ENCODE measurements at places on chromosomes 2 and 18.

DNA sequence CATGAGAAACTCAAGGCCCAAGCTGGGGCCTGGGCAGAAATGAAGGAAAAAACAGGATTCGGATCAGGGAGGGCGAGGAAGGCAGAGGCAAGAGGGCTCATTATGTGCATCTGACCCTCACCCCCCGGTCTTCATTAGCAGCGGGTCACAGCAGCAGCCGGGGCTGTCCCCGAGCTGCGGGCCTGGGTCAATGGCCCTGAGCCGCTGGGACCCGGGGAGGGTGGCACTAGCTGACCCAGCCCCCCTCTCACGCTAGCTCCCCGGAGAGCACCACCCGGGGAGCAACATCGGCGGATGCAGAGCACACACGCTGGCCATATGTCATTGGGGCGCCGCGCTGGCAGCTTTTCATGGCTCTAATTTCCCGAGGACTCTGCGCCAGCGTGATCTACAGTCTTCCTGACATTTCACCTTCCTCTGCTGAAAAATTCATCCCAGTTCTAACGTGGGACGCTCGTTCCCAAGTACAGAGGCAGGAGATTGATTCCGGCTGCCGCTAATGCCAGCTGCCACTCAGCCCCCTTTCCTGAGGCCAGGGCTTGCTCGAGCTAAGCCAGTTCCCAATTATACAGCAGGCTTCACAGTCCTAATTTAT, 63.7 kb downstream of the EIPR1 start:
- DNase-seq, result no peak

DNA sequence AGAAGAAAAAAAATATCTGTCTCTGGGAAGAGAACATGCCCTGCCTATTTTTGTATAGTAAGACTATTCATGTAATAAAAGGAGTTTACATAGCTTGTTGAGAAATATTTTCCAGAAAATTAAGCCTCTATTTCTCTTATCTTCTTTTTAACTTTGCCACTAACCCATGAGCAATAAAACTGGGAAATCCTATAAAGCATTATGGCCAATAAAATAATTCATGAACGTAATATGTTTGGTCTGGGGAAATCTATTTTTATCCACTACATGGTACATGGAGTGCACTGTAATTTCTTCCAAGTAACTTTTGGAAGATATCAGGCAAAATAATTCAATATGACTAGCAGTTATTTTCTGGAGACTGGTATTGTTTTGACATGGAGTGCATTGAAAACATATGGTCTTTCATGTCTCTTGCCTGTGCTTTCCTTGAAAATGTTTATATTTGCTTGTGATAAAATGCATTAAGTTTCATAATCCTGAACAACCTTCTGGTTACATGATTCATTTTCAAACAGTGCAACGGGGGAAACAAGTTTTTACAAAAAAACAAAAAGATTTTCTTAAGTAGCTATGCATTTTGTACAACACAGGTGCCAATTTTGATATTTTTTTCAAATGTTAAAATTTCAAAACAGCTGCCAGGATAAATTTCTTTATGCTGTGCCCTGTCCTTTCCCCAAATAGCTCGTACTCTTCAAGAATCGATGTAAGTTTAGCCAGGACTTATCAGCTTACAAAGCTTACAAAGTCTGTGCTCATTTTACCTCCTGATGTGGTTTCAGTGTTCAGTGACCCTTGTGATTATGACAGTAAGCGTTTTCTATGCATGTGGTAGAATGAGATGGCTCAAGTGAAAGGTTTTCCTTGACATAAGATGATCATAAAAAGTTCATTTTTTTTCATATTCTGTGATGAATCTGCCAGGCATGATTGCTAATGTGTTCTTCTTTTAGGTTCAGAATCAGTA, 194.5 kb downstream of the UBE2E3 start:
- DNase-seq, result no peak

- no peak for DNase-seq
Observed at GRCh38 chr2:134287323-134287722, 33.5 kb downstream of the MGAT5 start.

GRCh38 chr2:53252115-53252514, 515.5 kb upstream of the CHAC2 start:
- DNase-seq, result no peak

GRCh38 chr2:207182911-207183310, 17.2 kb upstream of the KLF7 start:
- DNase-seq, result no peak

- no peak for DNase-seq
Observed at GRCh38 chr18:35680139-35680551, 98.6 kb downstream of the GALNT1 start.

- no peak for DNase-seq
Observed at GRCh38 chr18:13381331-13381730, 162.8 kb downstream of the LDLRAD4 start.

GRCh38 chr2:84115173-84115857, 343.8 kb downstream of the SUCLG1 start:
- no peak for DNase-seq
